Hepatic stellate cell (primary cell): ENCODE measurements at places on chromosomes 4 and X.

- no peak for DNase-seq
Observed at GRCh38 chr4:8493484-8493883, 52.9 kb downstream of the TRMT44 start.

DNA sequence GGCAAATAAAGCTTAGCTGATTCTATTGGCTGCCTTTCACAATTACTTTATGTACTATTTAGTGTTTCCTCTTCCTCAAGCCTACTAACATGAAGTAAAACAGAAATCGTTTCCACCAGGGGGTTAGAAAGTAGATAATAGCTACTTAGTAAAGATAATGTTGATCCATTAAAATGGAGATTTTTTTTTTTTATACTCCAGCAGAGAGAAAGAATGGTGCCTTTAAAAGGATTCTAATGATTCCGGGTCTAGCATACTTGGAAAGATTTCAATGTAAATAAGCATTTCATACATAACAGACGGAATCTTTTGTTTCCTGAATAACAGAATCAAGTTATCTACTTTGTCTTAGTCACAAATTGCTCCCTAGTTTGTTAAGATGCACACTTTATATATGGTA is 37.1 kb downstream of the GK start:
- DNase-seq = no peak

DNA sequence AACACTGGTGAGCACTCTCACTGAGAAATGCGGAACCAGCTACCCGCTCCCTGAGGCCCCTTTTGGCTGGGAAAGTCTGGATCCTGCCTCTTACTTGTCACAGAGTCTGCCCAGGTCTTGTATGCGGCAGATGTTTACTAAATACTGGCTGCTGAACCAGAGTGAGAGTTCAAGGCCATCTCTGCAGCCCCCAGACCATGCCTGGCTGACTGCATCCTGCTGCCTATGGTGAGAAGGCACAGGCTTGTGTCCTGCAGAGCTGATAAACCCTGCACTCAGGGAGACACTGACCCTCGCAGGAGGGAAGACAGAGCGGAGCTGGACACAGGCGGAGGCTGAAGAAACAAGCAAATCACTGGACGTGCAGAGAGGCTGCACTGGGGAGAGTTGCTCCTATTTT is 46.5 kb downstream of the JAKMIP1 start:
- DNase-seq = no peak

DNA sequence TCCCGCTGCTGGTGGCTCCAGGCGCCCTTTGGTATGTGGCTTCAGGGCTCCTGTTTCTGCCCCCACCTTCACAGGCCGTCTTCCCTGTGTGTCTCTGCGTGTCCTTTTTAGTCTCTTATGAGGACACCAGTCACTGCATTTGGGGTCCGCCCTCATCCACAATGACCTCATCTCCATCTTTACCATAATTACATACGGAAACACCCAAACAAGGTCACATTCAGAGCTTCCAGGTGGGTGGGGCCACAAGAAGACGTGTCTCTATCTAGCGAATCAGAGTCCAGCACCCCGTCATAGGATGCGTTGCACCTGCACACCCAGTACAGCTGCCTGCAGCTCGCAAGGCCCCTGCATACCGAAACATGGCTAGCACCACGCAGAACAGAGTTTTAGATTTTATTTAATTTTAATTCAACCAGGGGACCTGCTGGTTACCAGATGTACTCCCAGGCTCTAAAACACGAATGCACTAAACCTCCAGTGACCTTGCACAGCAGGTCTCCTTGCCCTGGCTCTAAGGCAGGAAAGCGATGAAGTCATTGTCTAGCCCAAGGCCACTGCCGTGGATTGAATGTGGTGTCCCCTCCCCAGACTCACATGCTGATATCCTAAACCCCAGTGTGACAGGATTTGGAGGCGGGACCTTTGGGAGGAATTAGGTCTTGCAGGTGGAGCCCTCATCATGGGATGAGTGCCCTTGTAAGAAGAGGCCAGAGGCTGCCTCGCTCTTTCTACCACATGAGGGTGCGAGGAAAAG is 30.3 kb downstream of the ABLIM2 start:
- no peak for DNase-seq

- no peak for DNase-seq
Observed at GRCh38 chrX:42386681-42387080, 391.3 kb downstream of the PPP1R2C start.

- DNase-seq = no peak
Observed at GRCh38 chr4:101014417-101014816, 332.9 kb downstream of the PPP3CA start.

- no peak for DNase-seq
Observed at GRCh38 chr4:966266-967112, 6.9 kb downstream of the DGKQ start.

DNA sequence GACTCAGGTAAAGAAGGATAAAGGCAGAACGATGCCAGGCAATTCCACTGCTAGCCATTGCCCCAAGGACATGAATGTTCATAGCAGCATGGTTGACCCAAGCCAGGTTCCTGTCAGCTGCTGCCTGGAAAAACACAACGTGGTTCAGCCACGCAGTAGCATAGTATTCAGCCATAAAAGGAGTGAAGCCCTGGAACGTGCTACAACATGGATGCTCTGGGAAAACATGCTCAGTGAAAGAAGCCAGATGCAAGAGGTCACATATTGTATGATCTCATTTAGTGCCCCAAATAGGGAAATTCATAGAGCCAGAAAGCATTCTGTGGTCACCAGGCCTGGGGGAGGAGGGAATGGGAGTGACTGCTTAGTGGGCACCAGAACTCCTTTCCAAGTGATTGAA is 129.8 kb downstream of the GPR143 start:
- DNase-seq = peak; percentile 11

- DNase-seq = no peak
Observed at GRCh38 chrX:23372220-23372902, 37.7 kb downstream of the PTCHD1 start.

- DNase-seq = no peak
Observed at GRCh38 chrX:12887141-12887540, 19.3 kb upstream of the TLR8 start.

- no peak for DNase-seq
Observed at GRCh38 chr4:123248085-123248659, 148.4 kb upstream of the SPRY1 start.

- no peak for DNase-seq
Observed at GRCh38 chr4:119046263-119046662, 89.4 kb upstream of the MYOZ2 start.

DNA sequence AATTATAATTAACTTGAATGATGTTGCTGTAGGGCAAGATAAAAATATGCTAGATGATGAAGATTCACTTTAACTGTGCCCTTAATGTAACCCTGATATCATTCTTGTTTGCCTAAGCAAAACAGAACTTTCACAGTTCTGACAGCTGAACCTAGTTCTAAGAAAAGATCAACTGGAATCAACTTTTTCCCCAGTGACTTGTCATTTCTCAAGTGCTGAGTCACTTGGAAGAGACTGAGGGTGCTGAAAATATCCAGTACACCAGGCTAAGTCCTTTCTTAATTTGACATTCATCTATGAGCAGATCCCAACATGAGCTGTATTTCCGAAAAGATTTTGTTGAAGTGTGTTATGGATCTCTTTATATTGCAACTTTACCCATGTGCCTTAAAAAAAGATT is 140.4 kb downstream of the MID1IP1 start:
- no peak for DNase-seq

GRCh38 chr4:185786422-185786821 is 25.6 kb downstream of the SORBS2 start:
- no peak for DNase-seq

DNA sequence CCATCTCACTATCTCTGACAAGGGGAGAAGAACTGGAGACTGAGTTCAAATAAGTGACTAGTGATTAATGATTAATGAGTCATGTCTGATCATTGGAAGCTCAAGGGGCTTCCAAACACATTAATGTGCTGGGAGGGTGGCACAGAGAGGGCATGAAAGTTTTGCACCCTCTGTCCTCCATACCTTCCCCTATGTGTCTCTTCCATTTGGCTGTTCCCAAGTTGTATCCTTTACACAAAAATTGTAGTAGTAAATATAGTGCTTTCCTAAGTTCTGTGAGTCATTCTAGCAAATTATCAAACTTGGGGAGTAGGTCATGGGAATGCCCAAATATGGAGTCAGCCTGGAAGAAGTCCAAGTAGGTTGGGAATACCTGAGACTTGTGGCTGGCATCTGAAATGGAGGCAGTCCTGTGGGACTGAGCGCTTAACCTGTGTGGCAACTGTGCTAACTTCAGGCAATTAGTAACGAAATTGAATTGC is 4.1 kb upstream of the FAM200B start:
- no peak for DNase-seq

GRCh38 chr4:1985294-1985693 is 23.5 kb downstream of the NELFA start:
- no peak for DNase-seq

DNA sequence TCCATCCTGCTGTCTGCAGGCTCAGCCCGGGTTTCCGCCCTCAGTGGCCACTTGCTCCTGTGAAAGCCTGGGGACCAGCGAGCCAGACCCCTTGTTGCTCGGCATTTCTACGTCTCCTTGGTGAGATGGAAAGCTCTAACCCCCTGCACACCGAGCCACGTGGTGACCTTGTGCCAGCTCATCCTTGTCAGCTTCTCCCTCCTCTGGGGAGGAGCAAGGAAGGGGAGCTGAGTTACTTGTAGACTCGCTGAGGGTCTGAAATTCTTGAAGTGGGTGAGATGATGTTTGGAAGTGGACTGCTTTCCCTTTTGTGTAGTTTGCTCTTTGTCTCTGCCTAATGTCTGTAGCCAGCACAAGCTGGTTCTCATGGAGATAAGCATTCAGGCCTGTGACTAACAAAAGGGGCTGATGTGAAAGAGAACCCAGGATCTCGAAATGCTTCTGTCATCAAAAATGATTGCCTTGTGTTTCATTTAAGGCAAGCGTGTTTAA is 29.3 kb downstream of the RGS12 start:
- no peak for DNase-seq

- peak; percentile 46 for DNase-seq
Observed at GRCh38 chrX:47198026-47198686, 4.5 kb downstream of the UBA1 start.

- DNase-seq = no peak
Observed at GRCh38 chrX:23656091-23656490, 11.2 kb upstream of the PRDX4 start.

- DNase-seq = no peak
Observed at GRCh38 chr4:108110450-108110849, 58.3 kb downstream of the LEF1 start.
